ENCODE measurements at places on chromosomes 7 and 10. TPM values are rescaled to one million over a fixed set of nuclear protein-coding genes. Genes with fewer than 3 reads are reported as not detected.

DNA sequence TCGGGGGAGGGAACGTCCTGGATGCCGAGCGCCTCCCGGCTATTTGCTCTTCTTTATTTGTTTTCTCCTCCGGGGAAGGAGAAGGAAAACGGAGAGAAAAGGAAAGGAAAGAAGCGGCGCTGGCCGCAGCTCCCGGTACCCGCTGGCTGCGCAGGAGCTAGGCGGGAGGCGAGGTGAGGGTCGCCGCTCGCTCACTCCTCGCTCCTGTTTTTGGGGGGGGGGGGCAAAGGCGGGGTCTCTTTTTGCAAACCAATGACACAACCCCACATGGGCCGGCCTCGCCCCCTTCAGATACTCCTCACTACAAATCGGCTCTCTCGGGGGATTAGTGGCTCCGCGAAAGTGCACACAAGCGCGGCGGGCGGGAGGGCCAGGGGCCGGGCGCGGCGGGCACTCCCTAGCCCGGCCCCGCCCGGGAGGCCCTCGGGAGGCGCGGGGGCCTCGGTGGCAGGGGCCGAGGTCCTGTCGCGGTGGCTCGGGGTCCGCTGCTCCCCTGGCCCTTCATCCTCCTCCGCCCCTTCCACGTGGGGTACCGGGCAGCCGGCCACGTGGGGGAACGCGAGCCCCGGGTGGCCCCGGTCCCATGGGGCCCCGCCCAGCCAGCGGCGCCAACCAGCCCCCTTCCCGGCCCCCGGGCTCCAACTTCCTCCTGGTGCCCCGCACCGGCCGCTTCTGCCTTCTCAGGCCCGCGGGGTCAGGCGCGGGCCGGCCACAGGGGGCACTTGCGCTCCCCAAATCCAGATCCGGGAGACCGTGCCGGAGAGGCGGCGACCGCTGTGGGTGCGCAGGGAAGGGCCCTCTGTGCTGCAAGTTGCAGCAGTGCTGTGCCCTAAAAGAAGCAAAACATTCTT lies 718 bp upstream of the CTBP2 start:
- peak overlapping the region; percentile 98 for H3K27ac ChIP-seq
- H3K4me1 ChIP-seq: no peaks in the 10 kb centered on the region
- peak; percentile 83 for DNase-seq
- no peaks in the 10 kb centered on the region for H3K27me3 ChIP-seq

The TMEM139 gene
- 12.3 TPM for total RNA-seq

DNA sequence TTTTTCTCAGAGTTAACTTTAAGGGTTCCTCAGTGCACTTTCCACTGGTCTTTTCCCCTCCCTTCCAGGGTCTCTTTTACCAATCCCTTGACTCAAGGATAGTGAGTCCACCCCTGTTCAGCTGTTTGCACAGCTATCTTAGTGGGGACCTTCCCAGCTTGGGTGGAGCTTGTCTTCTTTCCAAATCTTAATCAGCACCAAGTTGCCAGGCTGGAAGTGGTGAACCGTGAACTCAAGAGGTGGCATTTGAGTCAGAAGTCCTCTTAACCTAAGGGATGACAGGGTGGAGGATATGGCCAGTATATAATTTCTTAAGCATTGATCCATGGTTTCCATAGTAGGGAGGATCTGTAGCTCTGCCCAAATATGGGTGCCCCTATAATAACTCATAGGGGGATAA lies 25.0 kb downstream of the MAPK8 start:
- no peak overlapping the region for H3K4me3 ChIP-seq
- H3K4me1 ChIP-seq: no peaks in the 10 kb centered on the region
- no peaks in the 10 kb centered on the region for H3K27me3 ChIP-seq
- no peaks in the 10 kb centered on the region for H3K36me3 ChIP-seq

The COL17A1 gene
- total RNA-seq: 0.26 TPM

DNA sequence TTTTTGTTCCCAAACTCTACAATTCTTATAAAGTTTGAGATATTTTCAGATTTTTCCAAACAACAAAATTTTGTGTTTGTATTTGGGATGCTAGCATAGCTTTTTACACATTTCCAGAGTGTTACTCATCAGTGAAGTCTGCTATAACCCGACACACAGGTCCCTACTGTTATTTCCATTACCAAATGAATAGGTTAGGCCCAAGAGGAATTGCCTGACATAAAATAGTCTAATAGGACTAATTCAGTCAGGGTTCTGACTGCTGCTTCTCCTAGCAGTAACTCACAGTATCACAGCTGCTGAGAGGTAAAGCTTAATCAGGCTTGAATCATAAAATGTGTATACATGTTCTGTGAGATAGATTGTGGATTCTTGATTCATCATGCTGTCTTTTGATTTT lies 49.1 kb upstream of the STRIP2 start:
- DNase-seq: no peak
- H3K4me1 ChIP-seq: no peaks in the 10 kb centered on the region
- no peak overlapping the region for H3K4me3 ChIP-seq
- no peaks in the 10 kb centered on the region for H3K36me3 ChIP-seq

DNA sequence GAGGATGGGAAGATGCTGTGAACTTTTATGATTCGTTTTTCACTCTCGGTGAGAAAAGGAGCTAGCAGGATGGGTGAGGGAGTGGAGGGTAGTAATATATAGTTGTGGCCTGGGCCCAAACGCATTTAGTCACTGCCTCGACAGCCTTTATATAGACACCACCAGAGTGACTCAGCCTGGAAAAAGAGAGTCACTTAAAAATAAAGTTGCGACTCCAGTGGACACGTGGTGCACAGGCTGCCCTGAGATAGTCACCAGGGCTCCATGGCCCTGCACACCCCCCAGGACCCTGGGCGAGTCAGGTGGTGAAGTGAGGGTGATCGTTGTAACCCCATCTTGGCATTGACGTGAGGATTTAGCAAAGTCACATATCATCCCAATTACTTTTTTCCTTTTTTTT lies 106.7 kb downstream of the CUX1 start:
- H3K4me3 ChIP-seq: no peak overlapping the region
- no peaks in the 10 kb centered on the region for H3K4me1 ChIP-seq

- H3K36me3 ChIP-seq: peaks cover 81% of the 10 kb centered on the region
- H3K4me3 ChIP-seq: no peak overlapping the region
- H3K4me1 ChIP-seq: peaks cover 39% of the 10 kb centered on the region
- H3K27me3 ChIP-seq: no peaks in the 10 kb centered on the region
- H3K27ac ChIP-seq: no peak overlapping the region
Measured at GRCh38 chr10:95359466-95359865, 68.7 kb upstream of the PDLIM1 start.

DNA sequence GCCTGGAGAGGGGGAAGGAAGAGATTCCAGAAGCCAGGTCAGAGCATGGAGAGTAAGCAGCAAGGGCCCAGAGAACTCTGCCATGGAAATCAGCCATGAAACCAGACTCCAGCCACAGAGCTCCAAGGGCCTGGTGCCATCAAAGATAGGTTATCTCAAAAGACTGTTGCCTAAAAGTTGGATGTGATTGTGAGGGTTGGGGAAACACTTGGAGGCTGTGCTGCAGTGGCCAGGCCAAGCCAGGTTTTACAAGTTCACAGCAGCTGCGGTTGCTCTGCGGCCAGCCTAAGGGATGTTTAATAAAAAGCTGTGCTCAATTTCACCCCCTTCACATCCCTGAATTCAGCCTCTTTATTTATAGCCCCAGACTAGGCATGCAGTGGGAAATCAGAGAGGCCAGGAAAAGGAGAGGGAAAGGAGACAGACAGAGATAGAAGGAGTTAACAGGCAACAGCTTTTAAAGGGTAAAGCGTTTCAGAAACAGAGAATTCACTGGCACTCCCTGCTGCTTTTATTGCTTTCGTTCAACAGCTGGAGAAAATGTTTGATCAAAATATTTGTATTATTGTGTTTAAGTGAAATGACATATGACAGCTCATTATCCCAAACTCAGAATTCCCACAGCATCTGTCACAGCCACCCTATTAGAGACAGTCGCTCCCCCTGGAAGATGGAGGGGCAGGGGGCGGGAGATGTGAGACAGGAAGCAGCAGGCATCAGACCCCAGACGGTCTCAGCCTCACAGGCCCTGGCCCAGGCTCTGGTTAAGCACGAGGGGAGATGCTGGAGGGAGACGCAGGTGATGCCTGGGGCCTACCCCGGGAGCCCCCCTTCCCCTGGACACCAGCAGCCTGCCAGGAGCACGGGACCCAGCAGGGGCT lies 140.1 kb downstream of the GLI3 start:
- no peaks in the 10 kb centered on the region for H3K27me3 ChIP-seq
- no peaks in the 10 kb centered on the region for H3K36me3 ChIP-seq
- H3K27ac ChIP-seq: no peak overlapping the region
- peak; percentile 65 for DNase-seq
- H3K4me3 ChIP-seq: no peak overlapping the region
- peaks cover 18% of the 10 kb centered on the region for H3K4me1 ChIP-seq

The VAX1 gene
- not detected for total RNA-seq

GRCh38 chr10:117656385-117657367 lies 114.1 kb downstream of the EMX2 start:
- H3K4me3 ChIP-seq: no peak overlapping the region
- no peak overlapping the region for H3K27ac ChIP-seq
- DNase-seq: no peak
- no peaks in the 10 kb centered on the region for H3K27me3 ChIP-seq
- no peaks in the 10 kb centered on the region for H3K36me3 ChIP-seq

DNA sequence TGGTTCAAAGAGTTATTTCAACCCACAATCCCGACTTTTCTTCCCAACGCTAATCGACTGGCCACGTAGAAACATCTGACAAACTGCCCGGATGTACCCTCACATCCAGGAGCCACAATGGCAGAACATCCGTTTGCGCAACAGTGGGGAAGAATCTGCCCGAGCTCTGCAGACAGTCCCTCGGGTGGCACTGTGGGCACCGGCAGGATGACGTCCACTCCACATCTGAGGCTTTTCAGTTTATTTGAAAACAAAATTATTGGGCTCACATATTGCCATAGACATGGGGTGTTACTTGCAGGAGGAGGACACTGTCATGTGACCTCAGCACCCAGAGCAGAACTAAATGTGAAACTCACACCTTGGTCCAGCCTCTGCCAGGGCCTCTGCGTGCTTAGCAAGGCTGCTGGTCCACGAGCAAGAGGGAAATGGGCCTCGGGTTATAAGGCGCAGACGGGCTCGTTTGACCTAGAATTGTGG lies 84.1 kb downstream of the MKI67 start:
- H3K4me1 ChIP-seq: no peaks in the 10 kb centered on the region
- H3K27me3 ChIP-seq: no peaks in the 10 kb centered on the region
- DNase-seq: no peak

DNA sequence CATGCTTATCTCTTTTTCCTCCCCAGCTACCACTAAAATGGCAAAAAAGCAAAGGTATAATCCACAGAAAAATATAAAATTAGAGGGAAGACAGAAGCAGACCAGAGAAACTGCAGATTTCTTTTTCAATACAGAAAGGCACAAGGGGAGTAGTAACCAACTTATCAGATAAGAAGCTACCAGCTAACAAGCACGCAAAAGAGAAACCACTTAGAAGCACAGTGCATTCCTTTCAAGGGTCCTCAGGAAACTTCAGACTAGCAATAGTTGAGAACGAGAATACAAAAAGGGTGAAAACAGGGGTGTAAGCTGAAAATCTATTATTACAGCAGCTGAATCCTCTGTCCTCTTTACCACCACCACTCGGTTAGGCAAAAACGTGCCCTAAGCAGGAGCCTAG lies 9.9 kb upstream of the OR2A5 start:
- no peak for DNase-seq
- H3K27me3 ChIP-seq: no peaks in the 10 kb centered on the region
- H3K4me1 ChIP-seq: no peaks in the 10 kb centered on the region

The SFXN2 gene
- total RNA-seq: 0.59 TPM

DNA sequence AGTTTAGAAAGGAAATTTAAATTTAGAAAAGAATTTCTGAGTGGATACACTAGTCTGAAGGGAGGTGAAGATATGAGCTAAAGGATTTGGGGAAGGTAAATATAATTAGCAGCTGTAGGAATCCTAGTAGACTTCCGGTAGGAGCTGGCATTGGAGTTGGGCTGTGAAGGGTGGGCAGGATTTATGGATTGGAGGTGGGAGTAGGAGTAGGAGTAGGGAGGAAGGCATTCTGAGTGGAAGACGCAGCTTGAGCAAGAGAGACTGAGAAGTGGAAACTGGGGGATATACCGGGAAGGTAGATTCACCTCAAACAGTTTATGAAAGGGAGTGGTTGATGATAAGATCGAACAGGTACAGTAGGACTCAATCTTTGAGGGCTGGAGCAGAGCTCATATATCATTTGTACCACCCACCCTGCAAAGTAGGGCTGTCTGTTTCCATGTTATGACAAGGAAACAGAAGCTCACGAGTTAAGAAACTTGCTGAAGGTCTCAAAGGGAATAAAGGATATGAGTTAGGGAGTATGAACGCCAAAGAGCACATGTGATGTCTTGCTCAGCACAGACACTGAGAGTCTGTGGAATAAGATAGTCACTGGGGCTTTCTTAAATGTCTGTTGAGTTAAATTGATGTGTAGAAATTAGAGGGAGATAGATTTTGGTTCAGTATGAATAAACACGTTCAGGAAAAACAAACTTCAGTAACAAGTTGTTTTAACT lies 81.6 kb downstream of the RPS24 start:
- H3K27me3 ChIP-seq: no peaks in the 10 kb centered on the region
- no peaks in the 10 kb centered on the region for H3K4me1 ChIP-seq
- DNase-seq: no peak
- no peak overlapping the region for H3K4me3 ChIP-seq
- no peak overlapping the region for H3K27ac ChIP-seq
- no peaks in the 10 kb centered on the region for H3K36me3 ChIP-seq

DNA sequence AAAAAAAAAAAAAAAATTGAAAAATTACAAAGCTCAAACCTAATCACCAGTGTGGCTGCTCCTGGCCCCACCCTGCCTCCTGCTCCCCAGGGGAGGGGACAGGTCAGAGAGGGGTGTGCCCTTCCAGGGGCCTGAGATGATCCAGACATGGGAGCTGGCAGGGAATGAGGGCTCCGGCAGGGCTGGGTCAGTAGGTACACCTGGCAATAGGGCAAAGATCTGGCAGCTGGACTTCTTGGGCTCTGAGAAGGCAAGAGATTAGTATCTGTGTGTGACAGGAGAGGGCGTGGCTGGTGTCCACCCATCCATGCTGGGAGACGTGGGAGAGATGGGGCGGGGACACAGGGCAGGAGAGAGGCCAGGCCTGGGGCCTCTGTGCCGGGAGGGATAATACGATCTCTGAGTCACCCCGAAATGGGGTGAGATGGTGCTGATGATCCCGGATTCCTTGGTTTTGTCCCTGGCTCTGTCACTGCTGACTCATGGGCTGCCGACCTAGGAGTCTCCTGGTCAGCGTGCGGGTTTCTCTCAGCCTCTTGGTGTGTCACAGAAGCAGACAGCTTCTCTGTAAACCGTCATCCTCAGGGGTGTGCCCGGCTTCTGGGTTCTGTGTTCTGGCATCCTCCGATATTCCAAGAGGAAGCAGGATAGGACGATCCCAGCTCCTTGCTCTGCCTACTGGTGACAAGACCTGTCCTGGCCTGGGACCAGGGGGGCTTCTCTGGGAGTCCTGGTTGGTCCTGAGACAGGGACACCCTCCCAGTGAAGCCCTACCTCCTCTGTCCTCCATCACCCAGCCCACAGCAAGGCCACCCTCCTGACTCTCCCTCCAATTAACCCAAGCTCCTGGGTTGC lies 8.2 kb upstream of the CLDN4 start:
- no peak overlapping the region for H3K4me3 ChIP-seq
- DNase-seq: no peak
- H3K36me3 ChIP-seq: no peaks in the 10 kb centered on the region
- H3K27ac ChIP-seq: no peak overlapping the region

The OR2A7 gene
- total RNA-seq: 0.94 TPM

The PPIA gene
- 820 TPM for total RNA-seq

GRCh38 chr10:110791541-110792073 lies 80.1 kb upstream of the PDCD4 start:
- H3K36me3 ChIP-seq: no peaks in the 10 kb centered on the region
- DNase-seq: no peak
- no peak overlapping the region for H3K4me3 ChIP-seq
- peak overlapping the region; percentile 77 for H3K27ac ChIP-seq
- H3K27me3 ChIP-seq: no peaks in the 10 kb centered on the region

The SPDYE11 gene
- total RNA-seq: not detected

The KCP gene
- total RNA-seq: not detected

The CTAGE6 gene
- not detected for total RNA-seq

Measured in right atrium auricular region (tissue), 2 donors.